Hypothalamus (tissue), 51 donors: ENCODE measurements at places on chromosomes 12 and 14.

- no peak for DNase-seq
Observed at GRCh38 chr12:44245932-44246331, 410.1 kb downstream of the TMEM117 start.

DNA sequence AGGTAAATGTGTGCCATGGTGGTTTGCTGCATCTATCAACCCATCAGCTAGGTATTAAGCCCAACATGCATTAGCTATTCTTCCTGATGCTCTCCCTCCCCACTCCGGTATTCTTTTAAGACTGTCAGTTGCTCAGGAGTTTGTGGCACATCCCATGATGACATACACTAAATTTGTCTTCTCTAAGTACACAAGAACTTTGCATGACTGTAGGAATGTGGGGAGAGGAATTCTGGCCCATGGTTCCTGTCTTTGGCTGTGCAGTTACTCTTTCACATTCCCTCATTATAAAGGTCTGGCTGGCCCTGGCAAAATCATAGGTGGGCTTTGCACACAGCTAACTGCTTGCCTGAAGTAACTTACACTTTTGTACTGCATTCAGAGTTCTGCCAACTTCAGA is 30.3 kb downstream of the HMGA2 start:
- DNase-seq = no peak

GRCh38 chr12:40784102-40784501 is 91.9 kb downstream of the CNTN1 start:
- DNase-seq = no peak

DNA sequence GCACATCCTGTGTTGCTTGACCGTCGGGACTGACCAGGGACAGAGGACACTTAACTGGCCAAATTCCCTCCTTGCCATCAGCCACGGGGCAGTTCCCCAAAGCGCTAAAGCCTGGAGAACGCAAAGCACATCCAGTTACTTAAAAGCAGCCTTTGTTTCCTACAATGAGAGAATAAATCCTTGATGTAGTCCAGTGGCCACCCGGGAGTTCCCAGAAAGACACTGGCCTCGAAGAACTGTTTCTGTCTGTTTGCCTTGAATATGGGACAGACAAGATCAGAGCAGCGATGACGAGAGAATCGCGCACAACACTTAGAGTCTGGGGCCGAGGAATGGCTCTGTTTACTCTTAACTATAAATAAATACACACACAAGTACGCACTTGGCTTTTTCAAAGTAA is 102.2 kb downstream of the TNFAIP2 start:
- no peak for DNase-seq

GRCh38 chr14:20591235-20591634 is at the start of gene RNASE12:
Gene RNASE12 (minus strand): TSS chr14:20591376. CDS start chr14:20590723, 653 bp downstream.
- no peak for DNase-seq

DNA sequence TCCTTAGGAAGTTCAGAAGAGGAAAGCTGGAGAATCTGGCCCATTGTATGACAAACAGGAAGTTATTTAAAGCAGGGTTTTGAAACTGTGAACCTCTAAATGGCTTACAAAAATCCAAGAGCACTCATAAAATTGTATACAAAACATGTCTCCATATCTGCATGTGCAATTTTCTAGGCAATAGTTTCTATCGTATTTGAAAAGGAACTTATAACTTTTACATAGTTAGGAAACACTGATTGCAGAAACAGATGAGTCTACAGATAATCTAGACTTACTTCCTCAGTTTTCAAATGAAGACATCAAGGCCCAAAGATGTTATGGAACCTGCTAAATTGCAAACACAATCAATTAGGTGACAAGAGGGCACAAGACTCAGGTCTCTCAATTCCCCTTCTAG is 53.3 kb upstream of the ETV6 start:
- DNase-seq = no peak

- no peak for DNase-seq
Observed at GRCh38 chr12:66199831-66200509, 11.0 kb downstream of the IRAK3 start.

DNA sequence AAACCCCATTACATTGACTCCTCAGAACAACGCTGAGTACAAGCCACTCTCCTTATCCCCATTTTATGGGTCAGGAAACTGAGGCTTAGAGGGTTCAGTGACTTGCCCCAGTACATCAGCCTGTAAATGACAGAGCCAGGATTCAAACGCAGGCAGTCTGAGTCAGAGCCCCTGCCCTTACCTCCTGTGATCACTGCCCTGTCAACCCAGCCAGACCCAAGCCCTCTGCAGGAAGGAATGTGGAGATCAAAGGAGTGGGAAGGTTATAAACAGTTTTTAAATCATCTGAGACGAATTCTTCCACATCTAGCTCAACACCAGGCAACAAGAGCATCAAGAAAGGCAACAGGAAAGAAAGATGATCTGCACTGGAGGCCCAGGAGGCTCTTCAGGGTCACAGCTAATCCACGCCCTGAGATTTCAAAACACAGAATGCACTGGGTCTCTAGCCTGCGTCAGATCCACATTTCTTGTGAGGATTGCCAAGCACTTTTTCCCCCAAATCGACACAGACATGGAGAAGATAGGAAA is 38.5 kb downstream of the SPTB start:
- DNase-seq = no peak

- DNase-seq = peak; percentile 79
Observed at GRCh38 chr12:3252450-3252891, 175.3 kb downstream of the TSPAN9 start.
